Astrocyte (in vitro differentiated cells and primary cell): ENCODE measurements at places on chromosomes 5 and 9.

DNA sequence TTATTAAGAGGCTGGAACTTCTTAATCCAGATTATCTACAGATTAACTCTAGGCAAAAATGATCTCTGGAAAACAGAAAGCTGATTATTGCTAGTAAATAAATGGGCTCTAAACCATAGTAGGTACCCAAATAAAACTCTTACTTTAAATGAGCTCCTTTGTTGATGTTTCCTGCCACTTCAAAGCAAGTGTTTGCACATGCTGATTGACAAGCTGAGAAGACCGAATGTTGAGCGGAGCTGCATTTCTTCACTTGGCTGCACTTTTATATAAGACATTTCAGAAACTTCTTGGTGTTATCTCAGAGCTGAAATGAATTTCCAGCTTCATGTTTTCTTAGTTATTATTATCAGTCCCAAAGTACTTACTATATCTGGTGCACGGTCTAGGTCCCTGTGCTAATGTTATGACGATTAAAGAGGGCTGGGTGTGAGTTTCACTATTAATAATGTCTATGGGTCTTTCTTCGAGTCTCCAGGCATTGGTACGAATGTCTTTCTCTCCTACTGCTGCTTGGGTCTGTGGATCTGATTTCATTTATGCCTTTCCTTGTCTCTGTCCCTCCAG, 58.6 kb upstream of the CTXN3 start:
- DNase-seq, result no peak

DNA sequence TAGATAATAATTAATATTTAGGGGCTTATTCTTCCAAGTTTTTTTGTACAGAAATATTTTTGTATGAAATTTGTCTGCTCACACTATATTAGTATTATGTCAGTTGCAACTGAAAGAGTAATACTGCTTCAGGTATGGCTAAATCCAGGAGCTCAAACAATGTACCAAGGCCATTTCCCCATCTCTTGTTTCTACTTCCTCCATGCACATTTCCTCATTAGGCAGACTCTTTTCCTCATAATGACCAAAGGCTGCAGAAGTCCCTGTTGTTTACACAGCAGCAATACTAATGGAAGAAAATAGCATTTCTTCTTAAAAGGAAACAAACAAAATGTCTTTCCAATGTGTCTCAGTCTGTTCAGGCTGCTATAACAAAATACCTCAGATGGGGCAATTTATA, 9.2 kb upstream of the OTULINL start:
- DNase-seq, result no peak

DNA sequence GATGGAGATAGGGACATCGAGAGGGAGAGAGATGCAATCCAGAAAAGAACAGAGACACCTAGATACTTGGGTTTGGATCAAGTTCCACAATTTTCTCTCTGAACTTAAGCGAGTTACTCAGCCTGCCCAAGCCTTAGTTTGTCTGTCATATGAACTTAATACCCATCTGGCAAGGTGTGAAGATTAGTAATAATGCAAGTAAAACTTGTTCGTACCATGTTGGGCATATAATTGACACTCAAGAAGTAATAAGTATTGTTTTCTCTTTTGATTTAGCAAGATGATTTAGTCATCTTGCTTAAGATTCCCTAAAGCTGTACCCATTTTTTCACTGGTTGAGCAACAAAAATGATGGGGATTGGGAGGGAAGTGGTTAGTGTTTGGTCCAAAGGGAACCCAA, 7.5 kb downstream of the RABGAP1 start:
- no peak for DNase-seq

DNA sequence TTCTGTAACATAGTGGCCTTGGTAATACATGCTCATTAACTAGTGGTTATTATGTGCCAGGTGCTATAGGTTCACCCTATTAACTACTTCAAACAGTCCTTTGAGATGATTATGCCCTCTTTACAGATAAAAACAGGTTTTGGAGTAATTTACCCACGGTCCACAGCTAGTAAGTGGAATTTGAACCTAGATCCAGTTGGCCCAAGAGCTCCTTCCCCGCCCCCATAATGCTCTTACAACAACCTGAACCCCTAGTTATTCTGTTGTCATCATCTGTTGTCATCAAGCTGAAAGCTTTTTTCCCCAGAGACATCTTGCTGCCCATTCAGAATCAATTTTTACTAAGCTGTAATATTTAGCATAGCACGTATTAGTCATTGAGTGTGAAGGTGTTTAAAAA, 23.2 kb downstream of the XPA start:
- no peak for DNase-seq

DNA sequence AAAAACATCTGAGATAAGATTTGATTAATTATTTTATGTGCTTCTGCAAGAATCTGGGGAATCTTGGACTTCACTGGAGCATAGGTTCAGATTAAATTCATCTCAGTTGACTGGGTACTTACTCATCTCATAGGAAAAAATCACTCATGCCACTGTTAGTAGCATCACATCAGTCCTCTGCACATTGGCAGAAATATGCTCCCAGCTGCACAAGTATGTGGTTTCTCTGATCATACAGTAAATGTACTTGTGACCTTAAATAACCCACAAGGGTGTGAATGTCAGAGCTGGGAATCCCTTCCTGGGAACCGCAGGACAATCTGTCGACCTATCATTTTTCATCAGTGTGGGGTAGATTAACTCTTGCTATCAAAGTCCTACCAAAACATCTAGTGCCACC, 203.7 kb upstream of the SLC24A2 start:
- DNase-seq, result peak; percentile 96

GRCh38 chr9:111258209-111258874, 71.7 kb downstream of the OR2K2 start:
- no peak for DNase-seq

DNA sequence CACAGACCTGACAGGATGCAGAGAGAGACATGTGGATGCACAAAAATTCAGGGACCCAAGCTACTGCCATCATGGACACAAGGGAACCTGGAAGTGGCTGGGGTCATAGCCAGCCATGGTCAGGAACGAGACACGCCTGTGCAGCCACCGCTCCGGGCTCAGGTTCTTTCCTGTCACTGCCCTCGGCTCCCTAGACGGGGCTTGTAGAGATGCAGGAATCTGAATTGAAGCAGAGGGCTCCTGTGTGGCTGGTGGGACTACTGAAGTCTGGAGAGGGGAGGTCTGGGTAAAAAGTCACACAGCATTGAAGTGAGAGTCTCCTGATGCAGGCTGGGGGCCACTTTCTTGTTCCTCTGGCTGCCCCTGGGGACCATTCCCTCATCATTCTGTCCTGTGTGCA, 32.3 kb upstream of the PTGS1 start:
- DNase-seq, result no peak

DNA sequence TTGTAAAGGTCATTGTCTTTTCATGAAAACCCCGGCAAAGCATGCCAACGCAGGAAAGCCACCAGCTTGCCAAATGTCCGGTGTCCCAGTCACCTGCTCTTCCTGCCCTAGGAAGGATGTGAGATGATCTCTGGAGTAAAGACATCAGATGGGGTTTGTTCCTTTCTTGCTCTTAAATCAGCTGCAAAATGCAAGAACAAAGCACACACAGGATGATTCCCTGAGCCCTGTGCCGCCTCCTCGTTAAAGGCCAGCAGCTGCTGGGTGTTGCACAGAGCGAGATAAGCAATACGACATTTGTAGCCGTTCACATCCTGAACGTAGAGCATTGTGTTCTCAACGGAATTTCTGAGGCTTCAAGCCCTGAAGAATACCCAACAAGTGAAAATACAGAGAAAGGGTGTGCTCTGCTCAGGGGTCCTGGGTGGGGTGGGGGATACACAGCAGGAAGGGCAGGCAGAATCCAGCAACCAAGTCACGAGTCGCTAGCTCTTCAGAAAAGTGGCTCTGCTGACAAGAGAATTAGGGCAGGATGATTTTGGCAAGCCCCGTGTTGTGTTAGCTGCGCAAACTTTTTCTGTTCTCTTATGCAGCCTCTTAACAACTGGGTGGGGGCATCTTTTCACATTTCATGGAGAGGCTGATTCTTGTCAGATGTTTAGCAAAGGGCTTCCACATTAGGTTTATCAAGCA, 229.2 kb upstream of the MAP3K1 start:
- DNase-seq, result no peak

DNA sequence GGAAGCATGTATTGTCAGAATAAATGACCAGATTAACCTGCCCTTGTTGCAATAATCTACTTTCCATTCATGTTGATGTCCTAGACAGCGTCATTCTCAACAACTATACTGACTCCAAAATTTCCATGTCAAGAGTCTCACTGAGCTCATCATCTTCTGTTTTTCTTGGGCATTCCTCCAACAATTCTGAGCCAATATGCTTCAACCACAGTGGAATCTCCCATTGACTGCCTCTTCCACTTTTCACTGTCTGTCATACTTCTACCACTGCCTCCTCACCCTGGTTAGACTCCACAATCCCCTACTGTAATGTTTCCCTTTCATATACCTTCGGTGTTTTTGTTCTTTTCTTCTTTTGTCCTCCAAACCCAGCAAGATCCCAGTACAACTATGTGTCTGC, 162.8 kb downstream of the TLE1 start:
- peak; percentile 82 for DNase-seq

- DNase-seq, result peak; percentile 3
Measured at GRCh38 chr5:78162253-78162862, 132.1 kb downstream of the AP3B1 start.

GRCh38 chr9:38680837-38681445, 39.0 kb downstream of the FAM240B start:
- DNase-seq, result peak; percentile 9

- no peak for DNase-seq
Measured at GRCh38 chr9:107170801-107171200, 112.3 kb upstream of the RAD23B start.

- peak; percentile 29 for DNase-seq
Measured at GRCh38 chr5:53557386-53557785, 3.1 kb upstream of the NDUFS4 start.

GRCh38 chr9:21729648-21730047, 72.8 kb upstream of the MTAP start:
- no peak for DNase-seq

DNA sequence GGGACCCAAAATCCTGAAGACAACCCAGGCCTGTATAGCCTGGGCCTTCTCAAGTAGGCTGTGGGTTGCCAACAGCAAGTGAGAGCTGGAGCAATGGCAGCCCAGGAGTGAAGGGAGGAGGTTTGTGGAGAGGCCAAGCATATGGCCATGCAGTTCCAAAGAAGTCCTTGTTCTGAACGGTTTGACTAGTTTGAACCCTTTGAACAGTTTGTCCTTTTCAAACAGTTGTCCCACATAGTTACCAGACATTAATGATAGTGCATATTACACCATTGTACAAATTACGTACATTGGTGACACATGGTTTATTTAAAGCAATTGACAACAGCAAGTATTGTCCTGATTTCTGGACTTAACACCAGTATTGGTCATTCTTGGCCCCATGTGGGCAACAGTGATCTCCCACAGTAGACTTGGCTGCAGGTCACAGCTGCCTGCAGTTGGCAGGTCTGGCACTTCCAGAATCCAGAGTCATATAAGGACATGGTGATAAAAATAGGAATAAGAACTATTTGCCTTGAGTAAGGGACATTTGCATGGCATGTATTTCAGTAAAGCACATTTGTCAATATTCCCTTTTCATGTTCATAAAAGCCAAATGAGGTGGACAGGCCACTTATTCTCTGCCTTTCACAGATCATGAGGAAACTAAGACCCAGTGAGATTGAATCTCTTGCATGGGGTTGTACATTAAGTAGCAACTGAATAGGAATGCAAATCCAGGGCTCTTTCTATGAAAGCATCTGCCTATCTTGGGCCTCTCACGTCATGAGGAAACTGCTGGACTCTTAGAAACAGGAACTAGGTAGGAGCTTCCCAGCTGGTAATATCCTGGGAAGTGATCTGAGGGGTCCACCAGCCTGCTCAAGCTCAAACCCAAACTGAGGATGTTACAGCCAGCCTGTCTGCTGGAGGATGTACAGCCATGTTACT, 30.3 kb downstream of the SLC25A48 start:
- no peak for DNase-seq

GRCh38 chr5:1666812-1667588, 132.6 kb downstream of the MRPL36 start:
- DNase-seq, result no peak

- no peak for DNase-seq
Measured at GRCh38 chr9:71758277-71758676, 10.0 kb downstream of the CEMIP2 start.

DNA sequence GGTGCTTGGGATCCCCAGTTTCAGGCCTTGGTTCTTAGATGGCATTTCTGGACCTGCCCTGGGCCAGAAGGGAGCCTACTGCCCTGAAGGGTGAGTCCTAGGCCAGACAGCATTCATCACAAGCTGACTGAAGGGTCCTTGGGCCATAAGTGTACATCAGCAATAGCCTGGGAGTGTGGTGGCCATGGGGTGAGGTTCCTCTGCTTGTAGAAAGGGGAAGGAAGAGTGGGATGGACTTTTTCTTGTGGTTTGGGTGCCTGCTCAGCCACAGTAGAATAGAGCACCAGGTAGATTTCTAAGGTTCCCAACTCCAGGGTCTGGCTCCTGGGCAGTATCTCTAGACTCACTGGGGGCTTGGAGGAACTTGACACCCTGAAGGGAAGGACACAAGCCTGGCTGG, 95.2 kb upstream of the PHF24 start:
- no peak for DNase-seq

DNA sequence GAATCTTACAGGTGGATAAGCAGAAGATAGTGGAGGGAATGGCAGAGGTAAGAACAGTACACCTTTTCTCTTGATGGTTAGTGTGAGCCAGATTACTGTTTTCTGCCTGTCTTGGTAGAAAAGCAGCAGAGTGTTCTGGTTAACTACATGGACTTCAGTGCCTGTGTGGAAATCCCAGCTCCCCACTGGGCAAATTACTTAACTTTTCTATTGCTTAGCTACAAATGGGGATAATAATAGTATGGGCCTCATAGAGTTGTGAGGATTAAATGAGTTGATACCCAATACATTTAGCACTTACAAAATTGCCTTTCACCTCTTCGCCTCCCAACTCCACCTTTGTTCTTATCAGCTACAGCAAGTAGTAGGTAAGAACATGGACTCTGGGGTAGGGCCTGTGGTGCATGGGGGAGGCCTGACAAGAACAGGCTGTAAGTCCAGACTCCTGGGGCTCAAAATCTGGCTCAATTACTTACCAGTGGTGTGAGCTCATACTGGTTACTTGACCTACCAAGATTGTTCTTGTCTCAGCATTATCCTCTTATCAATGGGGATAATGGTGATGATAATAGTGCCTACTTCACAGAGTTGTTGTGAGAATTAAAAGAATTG, 125.1 kb downstream of the LIFR start:
- DNase-seq, result no peak

- DNase-seq, result no peak
Measured at GRCh38 chr5:134101686-134102439, 12.6 kb upstream of the TCF7 start.
